ENCODE measurements at places on chromosomes 1 and 21. TPM values are rescaled to one million over a fixed set of nuclear protein-coding genes. Genes with fewer than 3 reads are reported as not detected.

- no peak for DNase-seq
Measured at GRCh38 chr1:110021285-110021684, 13.1 kb upstream of the STRIP1 start.

GRCh38 chr1:243291292-243291691, 35.5 kb downstream of the SDCCAG8 start:
- no peak for DNase-seq

- DNase-seq: no peak
Measured at GRCh38 chr1:233463333-233463732, 135.8 kb downstream of the MAP3K21 start.

DNA sequence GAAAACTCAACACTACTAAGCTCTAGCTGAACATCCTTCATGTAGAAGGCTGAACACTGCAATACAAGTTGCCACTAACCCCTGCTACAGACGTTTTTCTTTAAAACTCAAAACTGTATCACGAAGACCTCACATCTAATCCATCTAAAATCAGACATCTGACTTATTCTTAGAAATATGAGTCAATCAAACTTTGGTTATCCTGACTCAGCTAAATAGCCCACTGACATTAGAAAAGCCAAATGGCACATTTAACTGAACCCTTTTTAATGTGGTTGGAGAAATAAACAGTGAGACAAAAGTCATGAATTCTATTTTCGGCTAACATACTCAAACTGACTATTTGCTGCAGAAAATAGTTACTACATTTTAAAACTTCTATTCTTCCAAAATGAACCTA, 35.6 kb downstream of the WLS start:
- DNase-seq: no peak

DNA sequence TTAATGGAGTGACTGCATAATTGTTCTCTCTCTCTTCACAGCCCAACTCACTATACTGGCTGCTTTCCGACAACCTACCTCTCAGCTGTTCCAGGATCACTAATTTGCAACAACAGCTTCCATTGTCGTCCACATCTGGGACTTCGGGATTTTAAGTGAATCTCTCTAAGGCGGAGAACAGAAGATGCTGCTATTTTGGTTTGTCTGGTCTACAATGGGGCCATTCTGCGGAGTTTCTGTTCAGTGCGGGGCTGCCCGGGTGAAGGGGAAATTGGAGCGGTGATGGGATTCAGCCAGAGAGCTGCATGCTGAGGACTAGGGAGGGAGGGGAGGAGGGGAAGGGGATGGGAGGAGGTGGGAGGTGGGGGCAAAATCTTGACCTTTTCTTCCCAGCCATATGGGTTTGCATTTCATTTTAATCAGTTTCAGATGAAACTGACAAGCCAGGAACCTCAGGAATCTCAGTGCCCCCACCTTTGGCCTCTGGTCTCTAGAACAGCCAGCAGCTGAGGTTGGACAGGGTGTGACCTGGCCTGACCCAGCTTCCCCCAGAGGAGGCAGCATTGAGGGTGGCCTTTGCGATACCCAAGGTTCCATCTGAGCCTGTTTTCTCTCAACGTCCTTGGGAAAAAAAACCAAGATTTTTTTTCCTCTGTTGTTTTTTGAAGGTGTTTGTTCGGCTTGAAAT, 6.9 kb upstream of the SRP9 start:
- peak; percentile 68 for DNase-seq

- DNase-seq: no peak
Measured at GRCh38 chr21:46068516-46069079, 29.3 kb upstream of the COL6A2 start.

DNA sequence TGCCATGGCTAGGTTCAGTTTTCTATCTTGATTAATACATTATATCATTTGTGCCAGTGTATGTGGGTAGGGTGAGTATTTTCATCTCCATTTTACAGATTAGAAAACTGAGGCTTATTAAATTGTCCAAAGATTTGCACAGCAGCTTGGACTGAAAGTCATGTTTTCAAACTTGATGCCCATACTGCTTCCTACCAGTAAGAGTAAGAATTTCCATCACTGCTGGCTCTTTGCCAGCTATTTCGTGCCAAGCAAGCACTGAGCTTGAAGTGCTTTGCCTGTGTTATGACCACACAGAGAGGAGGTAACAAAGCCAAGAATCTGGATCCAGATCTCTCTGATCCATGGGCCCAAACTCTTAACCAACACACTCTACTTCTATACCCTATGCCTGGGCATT, 295.0 kb downstream of the VAV3 start:
- DNase-seq: no peak

The CEP170 gene
- total RNA-seq: 103 TPM

The SFN gene
- total RNA-seq: 0.99 TPM

The NBPF10 gene
- 0.71 TPM for total RNA-seq

The TCP10L gene
- 3.7 TPM for total RNA-seq

The F13B gene
- not detected for total RNA-seq

The ABCA4 gene
- 0.87 TPM for total RNA-seq

The TRIM58 gene
- 0.09 TPM for total RNA-seq

The OR2L2 gene
- total RNA-seq: not detected

The HTR6 gene
- total RNA-seq: not detected
